ELR (cell line): ENCODE measurements at places on chromosomes 12 and 14.

DNA sequence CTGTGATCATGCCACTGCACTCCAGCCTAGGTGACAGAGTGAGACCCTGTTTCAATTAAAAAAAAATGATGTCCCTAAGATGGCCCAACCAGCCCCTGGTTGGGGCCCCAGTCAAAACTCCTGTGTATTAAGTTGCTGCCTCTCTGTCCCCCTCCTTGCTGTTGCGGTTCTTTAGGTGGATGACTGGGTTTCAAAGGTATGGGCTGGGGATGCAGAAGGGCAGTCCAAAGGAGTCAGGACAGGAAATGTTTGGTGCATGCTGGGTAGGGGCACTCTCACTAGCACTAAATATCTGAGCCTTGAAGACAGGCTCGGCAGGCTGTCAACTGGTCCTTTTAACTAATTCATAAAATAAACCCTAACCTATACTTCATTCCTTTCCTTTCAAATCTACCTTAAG lies 12.0 kb upstream of the PIP4K2C start:
- peak; percentile 30 for DNase-seq

GRCh38 chr14:71659159-71659558 lies 273.1 kb upstream of the RGS6 start:
- DNase-seq: peak; percentile 56

GRCh38 chr12:109963330-109963729 lies 32.8 kb downstream of the GIT2 start:
- DNase-seq: no peak

DNA sequence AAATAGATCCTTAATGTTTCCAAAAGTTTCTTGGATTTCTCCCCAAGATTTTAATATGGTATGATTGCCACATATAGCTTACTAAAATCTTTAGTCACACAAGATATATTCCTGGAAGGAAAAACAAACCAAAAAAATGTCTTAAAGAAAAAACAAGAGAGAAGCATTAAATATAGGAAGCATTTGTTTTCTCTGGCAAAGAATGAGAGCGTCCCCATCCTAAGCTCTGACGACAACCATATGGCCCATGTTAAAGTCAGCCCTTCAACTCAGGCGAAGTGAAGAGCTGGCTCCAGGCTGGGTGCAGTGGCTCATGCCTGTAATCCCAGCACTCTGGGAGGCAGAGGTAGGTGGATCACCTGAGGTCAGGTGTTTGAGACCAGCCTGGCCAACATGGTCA lies 35.6 kb downstream of the GCH1 start:
- no peak for DNase-seq

GRCh38 chr12:63036216-63036973 lies 101.4 kb upstream of the PPM1H start:
- no peak for DNase-seq

GRCh38 chr14:61499991-61500390 lies 178.6 kb downstream of the PRKCH start:
- DNase-seq: no peak
